Vagina (tissue), 2 donors: ENCODE measurements at places on chromosomes 11 and 22. TPM values are rescaled to one million over a fixed set of nuclear protein-coding genes. Genes with fewer than 3 reads are reported as not detected.

DNA sequence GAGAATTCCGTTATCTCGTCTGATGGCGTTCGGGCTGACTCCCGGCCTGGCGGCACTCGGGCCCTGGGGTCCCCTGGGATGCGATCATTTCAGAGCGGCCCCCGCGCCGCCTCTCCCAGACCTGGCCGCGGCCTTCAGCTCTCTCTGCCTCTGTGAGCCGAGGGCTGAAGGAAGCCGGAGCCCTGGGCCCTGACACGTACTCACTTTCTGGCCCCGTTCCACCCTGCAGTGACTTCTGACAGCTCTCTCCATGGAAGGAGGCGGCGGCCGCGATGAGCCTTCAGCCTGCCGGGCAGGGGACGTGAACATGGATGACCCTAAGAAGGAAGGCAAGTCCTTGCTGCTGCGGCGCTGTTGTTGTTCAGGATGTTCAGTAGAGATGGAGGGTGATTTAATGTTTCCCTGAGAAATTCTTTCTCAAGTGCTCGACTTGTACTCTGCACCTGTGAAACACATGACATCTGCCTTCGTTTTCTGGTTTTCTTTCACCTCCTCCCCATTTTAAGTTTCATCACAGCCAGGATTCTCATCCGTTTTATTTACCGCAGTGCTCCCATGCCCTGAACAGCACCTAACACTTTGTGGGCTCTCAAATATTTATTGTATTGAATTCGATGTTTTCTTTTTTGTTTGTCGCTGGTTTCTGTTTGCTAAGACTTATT, 612 bp downstream of the GTSE1 start:
- peaks cover 6% of the 10 kb centered on the region for H3K36me3 ChIP-seq
- DNase-seq, result no peak
- peak overlapping the region; percentile 93 for H3K27ac ChIP-seq

The SLC37A2 gene
- total RNA-seq, result 22.6 TPM

DNA sequence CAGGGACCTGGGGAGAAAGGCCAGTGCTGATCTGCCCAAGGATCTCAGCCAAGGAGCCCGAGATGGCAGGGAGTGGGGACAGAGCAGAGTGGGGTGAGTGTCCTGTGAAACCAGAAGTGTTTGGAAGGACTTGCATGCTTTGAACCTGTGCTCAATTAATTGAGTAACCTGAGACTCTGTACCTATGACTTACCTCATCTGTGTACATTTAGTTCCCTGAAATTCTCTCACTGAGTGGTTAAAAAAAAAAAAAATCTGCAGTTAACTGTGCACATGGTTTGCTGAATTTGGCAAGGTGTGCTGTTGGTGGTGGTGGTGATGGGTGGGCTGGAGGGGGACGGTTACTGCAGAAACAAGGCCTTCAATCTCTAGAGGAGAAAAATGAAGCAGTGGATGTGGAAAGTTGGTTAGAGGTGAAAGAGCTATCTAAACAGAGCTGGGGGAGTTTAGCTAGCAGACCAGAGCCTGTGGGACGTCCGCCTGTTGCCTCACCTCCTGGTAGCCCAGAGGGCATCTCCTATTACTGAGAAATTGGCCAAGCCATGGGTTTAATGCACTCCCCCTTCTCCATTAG, 8.3 kb upstream of the SORL1-AS1 start:
- no peak for DNase-seq
- H3K27ac ChIP-seq, result no peak overlapping the region
- peaks cover 28% of the 10 kb centered on the region for H3K4me1 ChIP-seq
- no peaks in the 10 kb centered on the region for H3K36me3 ChIP-seq
- H3K4me3 ChIP-seq, result no peak overlapping the region
- H3K27me3 ChIP-seq, result no peaks in the 10 kb centered on the region

The BIK gene
- not detected for total RNA-seq

- no peak overlapping the region for H3K4me3 ChIP-seq
- DNase-seq, result no peak
- H3K4me1 ChIP-seq, result no peaks in the 10 kb centered on the region
- no peak overlapping the region for H3K27ac ChIP-seq
- H3K36me3 ChIP-seq, result no peaks in the 10 kb centered on the region
Measured at GRCh38 chr22:44920183-44920582, 89.6 kb downstream of the PHF21B start.

DNA sequence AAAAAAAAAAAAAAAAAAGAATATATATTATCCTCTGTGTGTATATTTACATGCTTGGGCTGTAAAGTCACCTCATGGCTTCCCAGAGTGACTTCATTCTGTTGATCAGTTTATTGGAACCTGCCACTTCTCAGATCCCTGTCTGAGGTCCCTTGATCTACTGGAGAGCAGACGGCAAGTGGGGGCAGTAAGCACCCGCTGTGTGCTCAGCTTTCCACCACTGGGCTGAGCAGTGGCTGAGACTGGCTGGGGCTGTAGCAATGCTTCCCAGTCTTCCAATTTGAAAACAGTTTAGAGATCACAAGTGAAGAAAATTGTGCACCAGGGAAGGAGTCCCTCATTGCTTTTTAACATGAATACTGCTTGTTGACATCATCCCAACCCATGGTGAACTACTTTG, 6.9 kb upstream of the RBM4B start:
- no peaks in the 10 kb centered on the region for H3K36me3 ChIP-seq
- H3K4me3 ChIP-seq, result no peak overlapping the region
- H3K27me3 ChIP-seq, result no peaks in the 10 kb centered on the region
- no peak for DNase-seq
- H3K4me1 ChIP-seq, result peaks cover 15% of the 10 kb centered on the region

The LRRC56 gene
- 0.49 TPM for total RNA-seq

The NCF4 gene
- 37.6 TPM for total RNA-seq

The ART1 gene
- total RNA-seq, result not detected

DNA sequence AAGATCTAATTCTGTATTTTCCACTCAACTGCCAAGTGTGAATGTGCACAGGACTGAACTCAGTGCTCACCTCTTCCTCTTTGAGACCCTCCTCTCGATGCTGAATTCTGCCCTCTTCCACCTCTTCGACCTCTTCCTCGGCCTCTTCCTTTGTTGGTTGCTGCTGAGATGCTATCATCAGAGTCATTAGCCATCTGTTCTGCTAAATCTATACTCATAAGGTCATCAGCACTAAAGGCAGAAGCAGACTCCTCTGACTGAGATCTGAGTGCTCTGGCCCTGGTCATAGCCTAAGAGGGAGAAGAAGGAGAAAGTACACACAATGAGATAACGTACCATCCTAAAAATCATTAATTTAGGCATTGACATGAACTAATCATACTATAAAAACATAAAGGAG, 45.9 kb upstream of the GPR83 start:
- H3K4me1 ChIP-seq, result peaks cover 6% of the 10 kb centered on the region
- no peak for DNase-seq
- H3K36me3 ChIP-seq, result no peaks in the 10 kb centered on the region

The ROBO4 gene
- 39.8 TPM for total RNA-seq

DNA sequence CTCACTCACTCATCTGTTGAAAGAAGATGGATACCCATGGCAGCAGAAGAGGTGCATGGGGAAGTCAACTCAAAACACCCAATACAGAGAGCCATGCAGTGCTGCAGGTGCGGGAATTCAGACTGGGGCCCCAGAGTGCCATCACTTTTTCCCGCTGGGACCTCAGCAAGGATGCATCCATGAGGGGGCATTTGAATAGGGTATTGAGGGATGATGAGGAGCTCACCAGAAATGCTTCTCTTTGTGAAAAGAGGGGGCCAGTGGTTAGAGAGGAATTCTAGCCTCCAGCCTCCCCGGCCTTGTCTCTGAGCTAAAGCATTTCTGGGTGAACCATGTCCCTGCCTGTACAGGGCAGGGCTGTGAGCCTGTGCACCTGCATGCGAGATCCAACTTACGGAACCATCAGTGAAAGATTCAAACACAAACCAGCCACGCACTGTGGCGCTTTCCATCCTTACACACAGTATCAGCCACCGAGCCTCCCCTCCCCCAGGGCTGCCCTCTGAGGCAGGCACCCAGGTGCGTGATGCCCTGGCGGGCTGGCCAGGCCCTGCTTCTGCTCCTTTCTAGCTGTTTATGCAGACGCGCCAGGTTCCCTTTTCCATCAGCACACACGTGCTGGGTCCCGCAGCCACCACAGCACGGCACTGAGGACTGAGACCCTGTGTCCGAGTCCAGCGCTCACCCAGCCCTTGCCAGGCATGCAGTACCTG, 1177.2 kb downstream of the BRD1 start:
- H3K27ac ChIP-seq, result no peak overlapping the region
- peaks cover 7% of the 10 kb centered on the region for H3K4me1 ChIP-seq
- DNase-seq, result no peak
- H3K27me3 ChIP-seq, result no peaks in the 10 kb centered on the region
- no peaks in the 10 kb centered on the region for H3K36me3 ChIP-seq

The MMP27 gene
- total RNA-seq, result not detected

The C1QTNF5 gene
- total RNA-seq, result 32.2 TPM

The TTC28 gene
- 41.7 TPM for total RNA-seq

The GRIA4 gene
- not detected for total RNA-seq

- H3K4me1 ChIP-seq, result no peaks in the 10 kb centered on the region
- H3K27ac ChIP-seq, result no peak overlapping the region
- DNase-seq, result no peak
- no peak overlapping the region for H3K4me3 ChIP-seq
Measured at GRCh38 chr11:115083144-115083806, 404.9 kb downstream of the NXPE2 start.

The RPS6KB2 gene
- total RNA-seq, result 50.6 TPM

GRCh38 chr11:32006799-32007388, 84.0 kb upstream of the RCN1 start:
- no peaks in the 10 kb centered on the region for H3K36me3 ChIP-seq
- no peak overlapping the region for H3K4me3 ChIP-seq
- H3K27me3 ChIP-seq, result no peaks in the 10 kb centered on the region
- no peak for DNase-seq
- no peak overlapping the region for H3K27ac ChIP-seq

DNA sequence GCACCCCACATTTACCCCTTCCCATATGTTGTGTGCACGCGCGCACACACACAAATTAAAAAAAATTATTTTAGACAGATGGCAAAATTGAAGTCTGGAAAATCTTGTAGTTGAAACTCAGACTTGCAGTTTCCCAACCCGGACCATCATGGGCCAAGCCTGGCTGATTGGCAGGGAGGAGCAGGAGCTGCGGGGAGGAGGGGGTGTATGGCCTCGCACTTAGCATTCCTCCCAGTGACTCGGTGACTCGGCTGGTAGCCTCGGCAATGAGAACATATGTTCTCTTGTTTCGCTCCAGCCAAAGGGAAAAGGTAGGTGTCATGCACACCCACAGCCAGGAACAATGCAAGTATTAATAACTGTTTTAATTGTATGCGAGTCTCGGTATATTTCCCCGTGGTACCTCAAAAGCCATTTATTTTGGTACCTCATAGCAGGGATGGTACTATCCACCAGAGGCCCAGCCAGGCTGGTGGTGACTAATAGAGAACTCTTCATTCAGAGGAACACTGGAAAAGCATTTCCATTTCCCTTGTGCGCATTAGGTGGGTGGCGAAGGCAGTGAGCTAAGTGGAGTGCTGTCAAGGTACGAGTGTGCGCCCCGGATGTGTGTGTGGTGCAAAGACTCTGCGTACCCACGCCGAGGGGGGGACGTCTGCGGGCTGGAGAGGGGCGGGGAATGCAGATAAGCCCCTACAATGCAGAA, 92.5 kb downstream of the DSCAML1 start:
- DNase-seq, result no peak
- H3K27me3 ChIP-seq, result no peaks in the 10 kb centered on the region
- no peaks in the 10 kb centered on the region for H3K4me1 ChIP-seq
- no peaks in the 10 kb centered on the region for H3K36me3 ChIP-seq

DNA sequence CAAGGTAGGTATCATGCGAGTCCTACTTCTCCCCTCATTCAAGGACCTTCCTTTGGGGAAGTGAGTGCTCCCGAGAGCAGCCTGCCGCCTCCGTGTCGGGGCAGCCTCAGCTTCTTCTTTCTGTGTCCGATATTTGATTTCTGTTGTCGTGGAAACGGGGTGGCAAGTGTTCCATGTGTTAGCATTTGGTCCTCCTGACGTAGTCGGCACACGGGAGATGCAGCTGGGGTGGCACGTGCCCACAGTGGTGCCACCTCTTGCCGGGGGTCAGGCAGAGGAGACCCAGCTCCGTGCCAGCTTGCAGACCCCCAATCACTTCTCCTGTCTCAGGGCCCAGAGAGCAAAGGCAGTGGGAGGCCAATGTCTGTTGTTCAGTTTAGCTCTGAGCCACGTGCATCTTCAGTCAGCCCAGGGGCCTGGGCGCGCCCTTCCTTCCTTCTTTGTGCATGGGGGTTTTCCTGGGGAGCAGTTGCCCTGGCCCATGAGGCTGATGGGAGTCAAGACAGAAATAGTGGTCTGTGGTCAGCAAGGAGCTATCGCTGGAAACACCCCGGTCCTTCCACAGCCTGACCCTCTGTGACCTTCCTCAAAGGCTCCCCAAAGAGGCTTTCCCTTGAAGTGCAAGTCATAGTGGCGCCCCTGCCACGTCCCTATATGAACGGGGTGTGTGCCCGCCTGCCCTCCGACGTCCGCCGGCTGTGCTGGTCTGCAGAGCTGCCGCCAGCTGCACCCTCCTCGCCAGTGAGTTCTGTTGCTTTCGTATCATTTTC, 44.5 kb downstream of the PARVB start:
- H3K36me3 ChIP-seq, result no peaks in the 10 kb centered on the region
- no peak overlapping the region for H3K4me3 ChIP-seq
- no peaks in the 10 kb centered on the region for H3K27me3 ChIP-seq

- H3K27ac ChIP-seq, result no peak overlapping the region
- H3K36me3 ChIP-seq, result no peaks in the 10 kb centered on the region
- no peak for DNase-seq
- no peak overlapping the region for H3K4me3 ChIP-seq
- no peaks in the 10 kb centered on the region for H3K27me3 ChIP-seq
- no peaks in the 10 kb centered on the region for H3K4me1 ChIP-seq
Measured at GRCh38 chr11:116742104-116742503, 30.7 kb downstream of the BUD13 start.

The LRRC51 gene
- 5.6 TPM for total RNA-seq

The TMEM184B gene
- 50.8 TPM for total RNA-seq

The OR52N4 gene
- not detected for total RNA-seq

The MRGPRX3 gene
- not detected for total RNA-seq

DNA sequence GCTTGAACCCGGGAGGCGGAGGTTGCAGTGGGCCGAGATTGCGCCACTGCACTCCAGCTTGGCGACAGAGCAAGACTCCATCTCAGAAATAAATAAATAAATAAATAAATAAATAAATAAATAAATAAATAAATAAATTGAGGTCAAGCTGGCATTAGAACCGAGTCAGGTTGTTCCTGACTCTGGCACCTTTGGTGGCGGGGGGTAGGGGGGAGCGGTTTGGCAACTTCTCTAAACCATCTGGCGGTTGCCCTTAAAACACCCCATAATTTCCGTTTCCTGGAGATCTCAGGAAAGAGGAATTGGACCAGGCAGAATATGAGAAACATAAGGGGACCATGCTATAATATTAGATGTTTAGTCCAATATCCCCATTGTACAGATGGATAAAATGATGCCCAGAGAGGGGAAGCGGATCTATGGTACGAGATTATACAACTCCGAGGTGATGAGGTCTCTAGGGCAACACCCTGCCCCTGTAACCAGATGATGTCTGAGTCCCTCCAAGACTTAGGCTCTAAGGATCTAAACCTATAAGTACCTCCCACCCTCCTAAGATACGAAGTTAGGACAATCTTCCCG, 785 bp downstream of the CLPB start:
- H3K4me1 ChIP-seq, result peaks cover 17% of the 10 kb centered on the region
- no peaks in the 10 kb centered on the region for H3K27me3 ChIP-seq
- H3K4me3 ChIP-seq, result peak overlapping the region; percentile 70
- no peak for DNase-seq
- no peaks in the 10 kb centered on the region for H3K36me3 ChIP-seq

GRCh38 chr11:36264973-36265344, 24.3 kb downstream of the COMMD9 start:
- H3K4me3 ChIP-seq, result no peak overlapping the region
- H3K27me3 ChIP-seq, result no peaks in the 10 kb centered on the region
- no peaks in the 10 kb centered on the region for H3K36me3 ChIP-seq
- DNase-seq, result no peak

The SNX15 gene
- 24.1 TPM for total RNA-seq
